Tongue (tissue), 3 donors: ENCODE measurements at places on chromosomes 5 and 9. TPM values are rescaled to one million over a fixed set of nuclear protein-coding genes. Genes with fewer than 3 reads are reported as not detected.

DNA sequence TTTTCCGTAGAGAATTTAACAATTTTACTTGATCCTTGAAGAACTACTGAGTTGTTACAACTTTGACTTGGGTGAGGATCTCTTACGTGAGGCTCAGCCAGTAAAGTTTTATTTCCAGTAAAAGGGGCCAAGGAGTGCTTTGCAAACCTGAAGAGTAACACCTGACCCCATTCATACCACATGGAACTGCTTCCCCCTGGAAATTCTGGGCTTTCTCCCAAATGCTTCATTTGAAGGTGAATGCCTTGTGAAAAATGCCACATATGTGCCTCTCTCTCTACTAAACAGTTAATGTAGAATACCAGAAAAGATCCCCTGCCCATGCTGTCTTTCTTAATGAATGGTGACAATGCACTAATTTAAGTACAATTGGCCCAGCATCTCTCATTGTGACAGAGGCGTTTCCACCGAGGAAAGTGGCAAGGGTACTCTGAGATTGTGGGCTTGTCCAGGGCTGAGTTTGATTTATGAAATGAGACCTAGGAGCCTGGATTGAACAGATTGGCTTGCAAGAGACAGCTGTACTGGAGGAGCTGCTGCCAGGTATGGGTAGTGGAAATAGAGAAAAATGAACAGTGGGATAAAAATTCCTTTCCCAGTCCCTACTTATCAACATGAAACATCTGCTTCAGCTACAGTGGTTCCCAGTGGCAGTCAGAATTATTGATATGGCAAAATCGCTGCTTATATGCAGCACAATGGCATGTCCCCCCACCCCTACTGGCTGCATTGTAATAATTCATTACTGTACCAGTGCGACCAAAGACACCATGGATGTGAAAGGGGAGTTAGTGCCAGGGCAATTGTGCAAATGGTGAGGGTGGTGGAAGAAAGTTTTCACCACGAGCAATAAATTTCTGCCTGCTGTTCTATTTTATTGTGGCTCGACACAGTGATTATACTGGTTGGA is 843.7 kb upstream of the WWC1 start:
- DNase-seq: no peak

TNFSF15 gene
- total RNA-seq: 1.8 TPM

UGT3A1 gene
- 26.6 TPM for total RNA-seq

ABCA1 gene
- total RNA-seq: 23.6 TPM

GRCh38 chr9:36163049-36163785 is 6.0 kb upstream of the CCIN start:
- DNase-seq: peak; percentile 99

HMHB1 gene
- total RNA-seq: not detected

DNA sequence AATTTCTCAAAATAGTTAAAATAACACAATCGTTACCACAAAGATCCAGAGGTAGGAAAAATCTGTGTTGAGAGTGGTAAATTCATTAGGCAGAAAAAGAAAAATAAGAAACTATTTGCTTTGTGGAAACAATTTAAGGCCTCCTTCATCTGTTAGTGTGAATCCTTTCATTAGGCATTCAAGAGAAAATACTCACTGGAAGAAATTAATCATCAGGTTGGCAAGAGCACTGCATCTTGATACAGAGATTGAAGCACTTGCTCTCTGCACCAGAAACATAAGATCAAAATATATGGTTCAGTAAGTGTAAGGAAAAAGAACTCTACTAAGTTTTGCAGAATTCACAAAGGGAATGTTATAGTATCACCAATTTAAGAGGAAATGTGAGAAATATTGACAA is 44.4 kb downstream of the TTC39B start:
- DNase-seq: no peak

GRCh38 chr9:89754193-89754592 is 149.4 kb downstream of the GADD45G start:
- no peak for DNase-seq

DNA sequence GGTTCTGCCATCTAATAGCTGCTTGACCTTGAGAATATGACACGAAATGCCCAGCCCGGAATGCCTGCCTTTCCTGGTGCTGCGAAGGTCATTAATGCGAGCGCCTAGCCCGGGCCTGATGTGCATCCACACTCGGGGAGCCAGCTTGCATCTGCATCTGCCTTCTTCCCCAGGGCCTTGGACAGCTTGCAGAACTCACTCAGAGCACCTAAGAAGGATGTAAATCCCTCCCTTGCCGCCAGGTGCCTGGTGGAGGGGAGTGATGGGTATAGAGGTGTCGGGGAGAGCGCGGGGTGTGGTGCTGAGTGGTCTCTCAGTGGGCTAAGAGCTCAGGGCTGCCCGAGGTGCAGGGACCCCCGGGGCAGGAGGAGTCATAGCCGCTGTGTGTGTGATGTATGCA is 127.2 kb downstream of the MRPL36 start:
- DNase-seq: no peak

MYOZ3 gene
- total RNA-seq: 51.5 TPM

GRCh38 chr5:111463311-111463710 is 49.0 kb downstream of the STARD4 start:
- no peak for DNase-seq

- DNase-seq: no peak
Measured at GRCh38 chr5:166507810-166508425, 1783.5 kb upstream of the WWC1 start.

DNA sequence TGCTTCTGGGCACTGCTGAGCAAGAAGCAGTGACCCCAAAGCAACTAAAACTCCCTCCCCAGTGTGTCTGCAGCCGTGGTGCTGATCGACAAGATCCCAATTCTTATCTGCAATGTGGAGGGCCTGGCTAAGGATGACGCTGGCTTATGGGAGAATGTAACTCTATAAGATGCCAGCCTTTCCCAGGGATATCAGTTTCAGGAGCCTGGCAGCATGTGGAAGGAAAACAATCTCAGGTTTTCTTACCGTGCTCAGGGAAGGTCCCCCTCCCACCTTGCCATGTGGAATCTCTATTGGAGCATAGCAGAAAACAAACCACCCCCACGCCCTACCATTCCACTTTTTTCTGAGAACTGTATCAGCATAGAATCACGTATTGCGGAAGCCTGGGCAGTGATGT is 87.7 kb upstream of the PTPN3 start:
- DNase-seq: no peak

GRCh38 chr9:116928884-116929283 is 241.8 kb downstream of the TRIM32 start:
- DNase-seq: no peak

DNA sequence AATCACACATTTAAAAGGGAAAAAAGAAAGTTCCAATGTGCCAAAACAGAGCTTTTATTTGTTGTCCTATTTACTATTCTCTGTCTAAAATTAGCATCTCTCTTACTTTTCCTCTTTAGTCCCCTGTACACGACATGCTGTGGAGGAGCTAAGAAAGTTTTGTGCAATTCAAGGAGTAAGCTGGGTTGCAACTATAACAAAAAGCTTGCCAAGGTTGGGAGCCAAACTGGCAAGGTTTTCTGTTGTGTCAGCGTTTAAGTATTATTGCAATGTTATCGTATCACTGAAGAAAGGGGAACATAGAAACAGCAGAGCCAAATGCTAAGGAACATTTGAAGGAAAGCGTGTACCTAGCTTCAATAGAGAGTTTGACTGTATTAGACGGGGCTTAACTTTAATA is 680.8 kb downstream of the CETN3 start:
- DNase-seq: peak; percentile 61

- no peak for DNase-seq
Measured at GRCh38 chr9:19457693-19458009, 48.8 kb downstream of the ACER2 start.
